ENCODE measurements at places on chromosomes 5 and 9.

GRCh38 chr5:55577353-55578060, 42.7 kb upstream of the PLPP1 start:
- no peaks in the 10 kb centered on the region for H3K4me1 ChIP-seq
- no peaks in the 10 kb centered on the region for H3K36me3 ChIP-seq
- peak overlapping the region; percentile 46 for H3K27ac ChIP-seq
- no peaks in the 10 kb centered on the region for H3K27me3 ChIP-seq
- no peak overlapping the region for H3K4me3 ChIP-seq
- no peak for DNase-seq

GRCh38 chr9:37061768-37062167, 27.7 kb upstream of the PAX5 start:
- H3K4me1 ChIP-seq: no peaks in the 10 kb centered on the region
- no peak overlapping the region for H3K27ac ChIP-seq
- no peaks in the 10 kb centered on the region for H3K27me3 ChIP-seq
- no peaks in the 10 kb centered on the region for H3K36me3 ChIP-seq
- DNase-seq: no peak
- no peak overlapping the region for H3K4me3 ChIP-seq

GRCh38 chr5:124524552-124525232, 221.7 kb downstream of the ZNF608 start:
- H3K27me3 ChIP-seq: no peaks in the 10 kb centered on the region
- DNase-seq: no peak
- H3K4me3 ChIP-seq: no peak overlapping the region
- peak overlapping the region; percentile 60 for H3K27ac ChIP-seq
- H3K36me3 ChIP-seq: no peaks in the 10 kb centered on the region
- no peaks in the 10 kb centered on the region for H3K4me1 ChIP-seq

DNA sequence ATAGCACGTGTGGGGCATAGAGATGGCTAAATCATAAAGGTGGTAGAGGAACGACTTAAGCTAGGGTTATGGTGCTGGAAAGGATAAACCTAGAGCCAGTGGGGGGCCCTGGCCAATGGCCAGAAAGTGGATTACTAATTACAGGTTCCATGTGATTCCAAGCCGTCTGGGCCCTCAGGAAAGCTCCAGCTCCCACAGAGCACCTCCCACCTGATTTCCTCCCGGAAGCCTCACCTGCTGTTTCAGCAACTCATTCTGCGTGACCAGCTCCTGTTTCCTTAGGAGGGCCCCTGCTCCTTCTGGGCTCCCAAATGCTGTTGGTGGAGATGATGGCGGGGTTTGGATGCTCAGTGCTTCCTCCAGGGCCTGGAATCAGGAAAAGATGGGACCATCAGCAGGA, 16.2 kb downstream of the GPX3 start:
- H3K27me3 ChIP-seq: no peaks in the 10 kb centered on the region
- H3K36me3 ChIP-seq: peaks cover 2% of the 10 kb centered on the region
- DNase-seq: no peak

- no peaks in the 10 kb centered on the region for H3K4me1 ChIP-seq
- DNase-seq: peak; percentile 66
- no peaks in the 10 kb centered on the region for H3K36me3 ChIP-seq
- H3K4me3 ChIP-seq: no peak overlapping the region
- no peak overlapping the region for H3K27ac ChIP-seq
These were observed 38.5 kb upstream of the SLC44A1 start for GRCh38 chr9:105205787-105206495.

- no peak overlapping the region for H3K27ac ChIP-seq
- H3K4me3 ChIP-seq: no peak overlapping the region
- H3K36me3 ChIP-seq: no peaks in the 10 kb centered on the region
- no peaks in the 10 kb centered on the region for H3K27me3 ChIP-seq
- no peaks in the 10 kb centered on the region for H3K4me1 ChIP-seq
These were observed 354.8 kb downstream of the PDE4D start for GRCh38 chr5:59538750-59539121.

DNA sequence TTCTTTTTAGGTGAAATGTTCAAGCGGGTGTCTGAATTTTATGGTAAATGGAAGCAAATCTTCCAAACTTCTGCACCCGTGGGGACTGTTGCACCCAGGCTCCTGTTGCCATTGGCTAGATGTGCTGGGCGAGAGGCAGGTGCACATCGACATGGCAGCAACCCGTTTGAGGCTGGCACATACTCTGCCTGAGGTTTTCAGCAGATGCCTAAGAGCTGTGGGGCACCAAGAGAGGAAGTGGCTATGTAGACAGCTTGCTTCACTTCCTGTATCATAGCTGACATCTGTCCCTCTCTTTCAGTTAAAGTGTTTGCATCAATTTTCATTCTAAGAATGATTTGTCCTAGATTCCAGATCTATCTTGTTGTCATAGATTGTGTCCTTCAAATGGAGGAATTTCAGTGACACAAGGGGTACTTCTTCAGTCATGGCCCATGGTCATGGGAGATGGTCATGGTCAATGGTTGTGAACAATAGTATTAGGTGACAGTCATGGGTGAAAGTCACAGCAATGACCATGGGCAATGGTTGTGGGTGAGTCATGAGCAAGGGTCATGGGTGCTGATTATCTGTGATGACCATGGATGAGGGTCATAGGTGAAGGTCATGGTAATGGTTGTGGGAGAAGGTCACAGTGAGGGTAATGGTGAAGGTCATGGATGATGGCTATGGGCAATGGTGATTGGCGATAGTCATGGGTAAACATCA, 115.1 kb upstream of the IRX4 start:
- H3K27me3 ChIP-seq: no peaks in the 10 kb centered on the region
- no peaks in the 10 kb centered on the region for H3K4me1 ChIP-seq
- H3K27ac ChIP-seq: no peak overlapping the region
- H3K4me3 ChIP-seq: no peak overlapping the region
- DNase-seq: no peak

GRCh38 chr9:122336866-122337555, 33.8 kb upstream of the PTGS1 start:
- H3K27me3 ChIP-seq: no peaks in the 10 kb centered on the region
- H3K4me3 ChIP-seq: no peak overlapping the region
- no peaks in the 10 kb centered on the region for H3K36me3 ChIP-seq
- H3K4me1 ChIP-seq: no peaks in the 10 kb centered on the region
- no peak overlapping the region for H3K27ac ChIP-seq

GRCh38 chr9:17116400-17116837, 18.4 kb upstream of the CNTLN start:
- H3K27ac ChIP-seq: no peak overlapping the region
- H3K4me1 ChIP-seq: no peaks in the 10 kb centered on the region
- no peak overlapping the region for H3K4me3 ChIP-seq
- no peaks in the 10 kb centered on the region for H3K36me3 ChIP-seq

DNA sequence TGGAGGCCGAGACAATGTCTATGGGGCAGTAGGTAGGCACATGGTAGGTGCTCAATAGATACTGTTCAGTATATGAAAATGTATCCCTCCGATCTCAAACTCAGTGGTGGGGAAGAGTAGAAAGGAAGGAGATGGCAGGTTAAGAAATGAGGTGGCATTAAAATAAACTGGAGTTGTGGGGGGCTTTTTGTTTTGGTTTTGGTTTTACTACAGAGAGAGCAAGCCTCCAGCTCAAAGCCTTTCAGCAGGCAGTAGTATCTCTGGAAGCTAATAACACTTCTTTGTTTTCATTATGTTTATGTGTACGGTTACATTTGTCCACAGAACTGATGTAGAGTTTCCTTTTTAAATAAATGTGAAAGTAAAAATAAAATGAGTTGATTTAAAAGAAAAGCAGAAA, 8.6 kb downstream of the MFAP3 start:
- H3K4me1 ChIP-seq: peaks cover 5% of the 10 kb centered on the region
- H3K27me3 ChIP-seq: no peaks in the 10 kb centered on the region
- no peak for DNase-seq
- no peak overlapping the region for H3K4me3 ChIP-seq
- H3K36me3 ChIP-seq: no peaks in the 10 kb centered on the region
- no peak overlapping the region for H3K27ac ChIP-seq

DNA sequence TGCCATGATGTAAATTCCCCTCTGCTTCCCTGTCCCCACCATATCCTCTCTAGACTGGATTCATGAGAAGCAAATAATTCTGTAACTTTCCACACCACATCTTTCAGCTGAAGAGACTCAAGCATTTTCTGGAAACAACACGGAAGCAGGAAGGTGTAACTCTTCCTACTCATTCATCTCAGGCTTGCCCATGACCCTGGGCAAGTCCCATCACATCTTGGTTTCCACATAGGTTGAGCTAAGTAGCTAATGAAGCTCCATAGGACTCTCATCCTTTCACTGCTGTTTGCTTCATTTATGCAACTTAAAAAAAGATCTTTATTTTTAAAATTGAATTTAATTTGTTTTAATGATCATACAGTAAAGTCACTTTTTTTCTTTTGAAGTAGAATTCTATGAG, 32.7 kb upstream of the STARD4 start:
- no peaks in the 10 kb centered on the region for H3K4me1 ChIP-seq
- H3K36me3 ChIP-seq: no peaks in the 10 kb centered on the region
- no peak overlapping the region for H3K4me3 ChIP-seq
- no peak overlapping the region for H3K27ac ChIP-seq
- no peaks in the 10 kb centered on the region for H3K27me3 ChIP-seq
- no peak for DNase-seq

DNA sequence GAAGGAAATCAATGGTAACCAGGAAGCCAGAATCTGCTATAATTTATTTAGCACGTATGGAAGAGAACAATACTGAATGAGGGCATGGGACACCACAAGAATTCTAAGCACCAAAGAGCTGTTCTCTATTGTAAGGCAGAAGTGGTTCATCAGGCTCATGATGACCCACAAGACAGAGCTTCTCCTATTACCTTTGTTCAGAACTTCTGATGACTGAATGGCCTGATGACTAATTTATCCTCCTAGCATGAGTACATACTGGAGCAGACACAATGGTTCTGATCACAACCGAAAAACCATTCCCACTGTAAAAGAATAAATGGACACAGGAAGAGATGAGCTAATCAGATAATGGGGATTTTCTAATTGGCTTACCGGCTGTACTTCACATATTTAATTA, 329.8 kb upstream of the PDE4D start:
- H3K27me3 ChIP-seq: no peaks in the 10 kb centered on the region
- no peak for DNase-seq
- no peak overlapping the region for H3K4me3 ChIP-seq
- H3K27ac ChIP-seq: no peak overlapping the region
- H3K36me3 ChIP-seq: no peaks in the 10 kb centered on the region

- H3K36me3 ChIP-seq: no peaks in the 10 kb centered on the region
- H3K4me1 ChIP-seq: no peaks in the 10 kb centered on the region
- H3K27ac ChIP-seq: no peak overlapping the region
- no peak for DNase-seq
- no peak overlapping the region for H3K4me3 ChIP-seq
These were observed 44.0 kb upstream of the SVEP1 start for GRCh38 chr9:110623462-110624025.

DNA sequence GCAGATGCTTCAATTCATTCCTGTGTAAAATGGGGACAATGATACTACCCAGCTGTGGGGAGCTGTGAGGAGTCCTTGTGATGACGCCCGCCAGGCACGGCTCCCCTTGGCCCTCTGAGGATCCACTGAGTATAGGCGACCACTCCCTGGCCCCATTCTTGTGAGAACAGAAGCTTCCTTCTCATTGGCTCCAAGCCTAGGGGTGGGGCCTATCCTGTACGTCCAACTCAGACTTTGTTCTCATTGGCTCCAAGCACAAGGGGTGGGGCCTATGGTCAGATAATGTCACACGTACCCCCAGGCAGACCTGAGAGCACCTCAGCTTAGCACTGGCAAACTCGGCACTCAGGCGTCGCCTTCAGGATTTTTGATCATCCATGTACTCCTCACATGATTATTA, 232.9 kb upstream of the MVB12B start:
- no peaks in the 10 kb centered on the region for H3K27me3 ChIP-seq
- no peak overlapping the region for H3K27ac ChIP-seq
- no peaks in the 10 kb centered on the region for H3K36me3 ChIP-seq
- no peak for DNase-seq

DNA sequence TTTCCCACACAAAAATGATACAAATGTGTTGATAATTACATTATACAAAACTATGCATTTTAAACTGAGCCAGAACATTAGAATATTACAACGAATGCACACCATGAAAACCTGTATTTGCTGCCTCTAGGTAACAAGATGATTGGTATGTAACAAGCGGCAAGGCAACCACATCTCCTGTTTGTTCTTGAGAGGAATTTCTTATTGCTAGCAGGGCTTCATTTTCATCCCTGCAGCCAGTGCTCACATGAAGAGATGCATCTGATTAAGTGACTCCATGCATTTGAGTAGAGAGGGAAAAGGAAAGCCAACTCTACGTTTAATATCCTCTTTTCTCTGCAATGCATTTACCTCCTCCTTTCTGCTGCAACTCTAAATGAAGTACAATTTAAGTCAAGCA, 36.6 kb downstream of the FRMD3 start:
- no peaks in the 10 kb centered on the region for H3K36me3 ChIP-seq
- H3K4me3 ChIP-seq: no peak overlapping the region
- H3K27me3 ChIP-seq: no peaks in the 10 kb centered on the region
- H3K4me1 ChIP-seq: no peaks in the 10 kb centered on the region
- DNase-seq: no peak

GRCh38 chr9:97362777-97363545, 48.9 kb upstream of the TDRD7 start:
- no peak overlapping the region for H3K4me3 ChIP-seq
- no peak overlapping the region for H3K27ac ChIP-seq
- no peak for DNase-seq
- no peaks in the 10 kb centered on the region for H3K4me1 ChIP-seq

DNA sequence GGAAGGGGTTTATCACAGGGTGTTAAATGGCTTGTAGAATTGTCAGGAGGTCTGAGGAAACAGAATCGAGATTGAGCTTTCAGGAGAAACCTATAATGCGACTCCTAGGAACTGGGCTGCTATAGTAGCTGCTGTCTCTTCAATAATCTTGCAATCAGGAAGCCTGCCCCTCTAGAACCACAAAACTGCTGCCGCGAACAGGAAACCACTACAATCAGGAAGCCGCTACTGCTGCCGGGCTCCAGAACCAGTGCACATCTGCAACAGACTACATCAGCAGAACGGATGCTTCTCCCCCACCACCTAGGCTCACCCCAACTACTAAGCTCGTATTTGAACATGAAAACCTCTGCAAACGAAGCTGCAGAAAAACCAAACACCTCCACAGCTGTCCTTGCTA, 31.6 kb downstream of the TNFSF8 start:
- no peaks in the 10 kb centered on the region for H3K4me1 ChIP-seq
- no peaks in the 10 kb centered on the region for H3K27me3 ChIP-seq
- H3K4me3 ChIP-seq: no peak overlapping the region

DNA sequence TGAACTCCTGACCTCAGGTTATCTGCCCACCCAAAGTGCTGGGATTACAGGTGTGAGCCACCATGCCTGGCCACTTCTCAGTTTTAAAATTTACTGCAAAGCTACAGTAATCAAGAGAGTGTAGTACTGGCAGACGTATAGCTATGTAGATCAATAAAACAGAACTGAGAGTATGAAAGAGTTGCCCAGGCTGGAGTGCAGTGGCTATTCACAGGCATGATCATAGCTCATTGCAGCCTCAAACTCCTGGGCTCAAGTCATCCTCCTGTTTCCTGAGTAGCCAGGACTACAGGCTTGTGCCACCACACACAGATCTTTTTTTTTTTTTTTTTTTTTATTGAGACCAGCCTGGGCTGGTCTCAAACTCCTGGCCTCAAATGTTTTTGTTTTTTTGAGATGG, 26.5 kb upstream of the NCS1 start:
- no peak overlapping the region for H3K27ac ChIP-seq
- H3K4me3 ChIP-seq: no peak overlapping the region
- H3K36me3 ChIP-seq: no peaks in the 10 kb centered on the region
- H3K27me3 ChIP-seq: no peaks in the 10 kb centered on the region

- no peak for DNase-seq
- H3K4me3 ChIP-seq: no peak overlapping the region
- H3K27me3 ChIP-seq: no peaks in the 10 kb centered on the region
- H3K4me1 ChIP-seq: no peaks in the 10 kb centered on the region
- peak overlapping the region; percentile 38 for H3K27ac ChIP-seq
- no peaks in the 10 kb centered on the region for H3K36me3 ChIP-seq
These were observed 91.8 kb downstream of the TLE1 start for GRCh38 chr9:81597419-81598122.

Measured in Peyer's patch (tissue), 4 donors.